Gastrocnemius medialis (tissue), 4 donors: ENCODE measurements at places on chromosomes 13 and 19. TPM values are rescaled to one million over a fixed set of nuclear protein-coding genes. Genes with fewer than 3 reads are reported as not detected.

The ZNF491 gene
- total RNA-seq, result 1.7 TPM

The IZUMO2 gene
- not detected for total RNA-seq

- DNase-seq, result no peak
Measured at GRCh38 chr19:49881672-49882394, 4.3 kb downstream of the TBC1D17 start.

- no peak for DNase-seq
Measured at GRCh38 chr13:36395280-36395679, 37.0 kb upstream of the CCNA1 start.

GRCh38 chr19:13460045-13460444, 46.2 kb downstream of the CACNA1A start:
- no peak for DNase-seq

DNA sequence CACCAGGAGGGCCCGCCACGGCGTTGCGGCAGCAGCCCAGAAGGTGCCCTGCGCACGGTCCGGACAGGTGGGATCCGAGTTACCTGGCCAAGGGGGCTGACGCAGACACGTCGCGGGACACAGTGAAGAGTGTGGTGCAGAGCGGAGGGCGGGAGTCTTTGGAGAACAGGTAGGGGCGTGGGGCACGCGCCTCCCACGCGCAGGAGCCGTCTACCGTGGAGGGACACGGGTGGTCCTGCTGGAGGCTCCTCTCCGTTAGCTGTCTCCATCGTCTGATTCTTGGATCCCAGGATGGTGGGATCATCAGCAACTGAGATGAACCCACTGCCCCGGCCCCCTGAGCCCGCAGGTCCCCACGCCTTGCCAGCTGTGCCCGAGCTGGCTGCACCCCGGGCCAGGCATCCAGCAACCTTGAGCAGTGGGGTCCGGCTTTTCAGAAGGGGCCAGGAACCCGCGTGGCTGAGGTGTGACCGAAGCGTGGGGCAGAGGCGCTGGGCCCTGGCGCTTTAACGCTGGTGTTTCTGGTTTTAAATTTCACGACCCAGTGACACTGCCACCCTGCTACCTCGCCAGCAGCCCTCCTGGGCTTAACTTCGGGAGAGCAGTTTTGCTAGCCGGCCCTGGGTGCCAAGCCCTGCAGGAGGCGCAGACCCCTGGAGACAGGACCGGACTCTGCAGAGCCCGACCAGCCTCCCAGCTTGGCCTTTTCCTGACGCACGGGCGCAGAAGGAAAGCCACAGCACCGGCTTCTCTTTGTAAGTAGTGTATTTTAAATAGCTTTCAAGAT, 7.3 kb downstream of the FGF22 start:
- no peak for DNase-seq

DNA sequence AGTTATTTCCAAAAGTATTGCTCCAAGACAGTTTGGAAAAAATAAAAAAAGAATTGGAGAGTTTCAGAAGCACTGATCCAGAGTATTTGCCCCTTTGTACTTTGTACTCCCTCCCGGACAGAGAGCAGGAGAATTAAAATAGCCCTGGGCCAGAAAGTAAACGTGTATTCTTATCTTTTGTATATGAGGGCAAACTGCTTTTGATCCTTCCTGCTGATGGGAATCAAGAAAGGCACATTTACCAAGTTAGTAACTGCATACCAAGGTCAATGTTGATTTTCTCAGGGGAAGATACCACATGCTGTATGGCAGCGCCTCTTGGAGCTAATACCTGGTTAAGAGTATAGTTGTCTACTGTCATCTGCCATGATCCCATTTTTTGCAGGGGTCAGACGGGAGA, 10.9 kb upstream of the RB1 start:
- DNase-seq, result no peak

- DNase-seq, result no peak
Measured at GRCh38 chr19:57192077-57192420, 749 bp downstream of the ZNF264 start.

DNA sequence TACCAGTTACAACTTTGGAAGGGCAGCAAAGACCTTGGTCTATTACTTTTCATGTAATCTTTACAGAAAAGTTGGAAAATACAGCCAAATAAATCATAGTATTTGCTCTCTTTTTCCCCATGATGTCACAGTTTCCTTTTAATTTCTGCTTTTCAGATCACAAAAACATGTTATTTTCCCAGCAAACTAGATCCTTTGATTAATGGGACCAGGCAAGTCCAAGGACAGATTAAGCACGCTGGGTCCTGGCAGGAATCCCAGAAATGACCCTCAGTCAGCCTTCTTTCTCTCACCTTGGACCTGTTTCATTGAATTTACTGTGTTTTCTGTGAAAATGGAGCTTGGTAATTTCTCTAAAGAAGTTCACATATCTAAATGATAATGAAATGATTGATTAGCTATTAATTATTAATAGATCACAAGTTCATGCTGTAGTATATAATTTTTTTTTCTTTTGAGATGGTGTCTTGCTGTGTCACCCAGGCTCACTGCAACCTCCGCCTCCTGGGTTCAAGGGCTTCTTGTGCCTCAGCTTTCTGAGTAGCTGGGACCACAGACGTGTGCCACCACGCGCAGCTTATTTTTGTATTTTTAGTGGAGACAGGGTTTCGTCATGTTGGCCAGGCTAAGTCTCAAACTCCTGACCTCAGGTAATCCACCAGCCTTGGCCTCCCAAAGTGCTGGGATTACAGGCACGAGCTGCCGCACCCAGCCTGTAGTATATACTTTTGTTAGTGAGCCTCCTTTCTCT, 16.0 kb downstream of the SPATA13 start:
- DNase-seq, result no peak

GRCh38 chr13:43227721-43228120, 204.3 kb downstream of the DNAJC15 start:
- no peak for DNase-seq

- no peak for DNase-seq
Measured at GRCh38 chr19:3725640-3726310, 17.6 kb downstream of the TJP3 start.
